ENCODE measurements at places on chromosomes 3 and 15.

GRCh38 chr15:44029940-44030568 is 165.0 kb downstream of the FRMD5 start:
- DNase-seq: no peak

- DNase-seq: no peak
Measured at GRCh38 chr15:42270551-42270950, 2.5 kb upstream of the GANC start.

DNA sequence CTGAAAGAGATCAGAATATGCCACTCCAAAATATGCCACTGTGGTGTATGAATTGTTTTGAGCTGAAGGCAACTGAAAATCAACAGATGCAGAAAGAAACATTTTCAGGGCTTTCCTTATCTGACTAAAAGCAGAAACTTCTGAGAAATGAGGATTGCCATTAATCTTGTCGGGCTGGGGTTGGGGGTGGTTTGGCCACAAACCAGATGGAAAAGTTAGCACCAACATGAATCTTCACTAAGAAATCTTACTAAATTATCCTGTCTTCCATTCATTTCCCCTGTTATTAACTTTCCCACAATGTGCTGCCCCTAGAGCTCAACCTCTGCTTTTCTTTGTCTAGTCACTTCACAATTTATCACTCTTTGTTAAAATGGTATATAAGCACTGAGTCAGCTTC is 229.9 kb upstream of the GADL1 start:
- DNase-seq: no peak

DNA sequence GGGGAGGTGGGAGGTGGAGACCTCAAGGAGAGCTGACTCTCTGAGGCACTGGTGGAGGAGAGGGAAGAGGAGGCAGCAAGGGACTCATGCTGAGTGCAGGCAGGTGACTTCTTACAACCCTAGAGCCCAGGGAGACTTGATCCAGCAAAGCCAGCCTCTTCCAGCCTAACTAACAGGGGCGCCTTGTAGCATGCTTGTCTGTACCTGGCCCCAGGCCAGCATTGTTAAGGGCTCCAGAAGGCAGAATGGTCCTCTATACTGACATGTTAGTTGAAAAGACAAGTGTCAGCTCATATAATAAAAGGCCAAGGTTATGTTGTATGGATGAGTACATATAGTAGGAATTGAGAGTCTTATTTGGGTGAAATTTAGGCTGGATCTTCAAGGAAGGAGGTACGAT is 65.4 kb downstream of the CHDH start:
- no peak for DNase-seq

- DNase-seq: no peak
Measured at GRCh38 chr15:76337059-76337695, 604 bp downstream of the ISL2 start.

GRCh38 chr15:45921978-45922377 is 287.1 kb downstream of the SQOR start:
- DNase-seq: no peak

- DNase-seq: peak; percentile 61
Measured at GRCh38 chr3:67357610-67358458, 296.6 kb downstream of the SUCLG2 start.

Measured in NCI-H69 (cell line).